ENCODE measurements at places on chromosomes 3 and 15. TPM values are rescaled to one million over a fixed set of nuclear protein-coding genes. Genes with fewer than 3 reads are reported as not detected.
A peak's percentile ranks its signal among the peaks of the same experiment; 100 is the strongest.

DNA sequence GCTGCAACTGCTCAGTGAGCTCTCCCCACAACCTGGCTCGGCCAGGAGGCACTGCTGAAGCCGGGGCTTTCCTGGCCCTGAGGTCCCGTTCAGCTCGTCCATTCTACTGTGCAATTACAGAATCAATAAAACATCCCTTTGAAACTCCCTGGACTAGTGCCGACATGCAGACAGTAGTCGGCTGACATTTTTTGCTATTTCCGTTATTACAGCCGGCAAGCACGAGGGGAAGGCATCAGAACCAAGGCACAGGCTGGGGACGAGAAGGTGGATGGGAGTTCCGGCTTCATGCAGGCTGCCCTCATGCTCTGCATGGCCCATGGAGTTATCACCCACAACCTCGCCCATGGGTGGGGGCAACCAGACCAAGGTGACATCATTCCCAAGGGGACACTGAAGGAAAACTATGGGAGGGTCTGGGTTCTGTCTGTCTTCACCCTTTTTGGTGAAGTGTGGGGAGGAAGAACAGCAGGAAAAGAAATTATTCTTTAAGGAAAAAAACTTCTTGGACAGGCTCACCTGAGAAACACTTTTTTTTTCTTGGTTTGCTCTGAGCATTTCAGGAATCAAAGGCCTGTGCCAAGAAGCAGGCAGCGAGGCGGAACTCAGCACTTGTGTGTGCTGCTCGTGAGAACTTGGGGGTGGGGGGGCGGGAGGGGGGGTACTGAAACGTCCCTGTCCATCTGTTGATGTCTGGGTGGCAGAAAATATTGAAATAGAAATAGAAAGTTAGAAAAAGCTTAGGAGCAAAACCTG, 154.5 kb downstream of the FOXP1 start:
- no peak for DNase-seq
- H3K4me1 ChIP-seq, result peaks cover 17% of the 10 kb centered on the region
- no peaks in the 10 kb centered on the region for H3K27me3 ChIP-seq
- H3K4me3 ChIP-seq, result peak overlapping the region; percentile 19

- no peaks in the 10 kb centered on the region for H3K36me3 ChIP-seq
- no peak for DNase-seq
- no peak overlapping the region for H3K27ac ChIP-seq
- H3K4me1 ChIP-seq, result no peaks in the 10 kb centered on the region
Measured at GRCh38 chr15:80890341-80891005, 99.1 kb downstream of the MESD start.

GRCh38 chr15:98683831-98684230, 35.5 kb downstream of the IGF1R start:
- H3K4me1 ChIP-seq, result peaks cover 2% of the 10 kb centered on the region
- H3K27me3 ChIP-seq, result no peaks in the 10 kb centered on the region
- DNase-seq, result no peak
- H3K27ac ChIP-seq, result no peak overlapping the region

DNA sequence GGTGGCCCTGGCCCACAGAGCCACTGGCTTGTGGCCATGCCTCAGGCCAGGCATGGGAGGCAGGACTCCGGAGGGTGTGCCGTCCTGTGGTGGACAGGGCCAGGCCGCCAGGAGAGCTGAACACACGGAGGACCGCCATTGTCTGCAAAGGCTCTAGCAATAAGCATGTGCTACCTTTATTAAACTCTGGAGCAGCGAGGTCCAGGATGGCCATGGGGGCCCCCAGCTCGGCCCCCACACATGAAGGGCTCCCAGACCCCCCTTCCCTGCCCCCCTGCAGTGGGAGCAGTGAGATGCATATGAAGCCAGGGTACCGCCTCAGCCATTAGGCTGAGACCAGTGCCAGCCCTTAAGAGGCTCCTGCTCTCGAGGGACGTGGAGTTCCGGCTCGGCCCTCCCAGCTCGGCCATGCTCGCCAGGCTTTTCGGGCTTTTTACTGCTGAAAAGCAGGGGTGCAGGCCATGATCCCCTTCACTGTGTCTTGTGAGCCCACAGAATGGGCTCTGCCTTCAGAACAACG, 2.7 kb downstream of the AMIGO3 start:
- no peak overlapping the region for H3K27ac ChIP-seq
- no peak overlapping the region for H3K4me3 ChIP-seq
- H3K27me3 ChIP-seq, result no peaks in the 10 kb centered on the region
- peaks cover 15% of the 10 kb centered on the region for H3K4me1 ChIP-seq

DNA sequence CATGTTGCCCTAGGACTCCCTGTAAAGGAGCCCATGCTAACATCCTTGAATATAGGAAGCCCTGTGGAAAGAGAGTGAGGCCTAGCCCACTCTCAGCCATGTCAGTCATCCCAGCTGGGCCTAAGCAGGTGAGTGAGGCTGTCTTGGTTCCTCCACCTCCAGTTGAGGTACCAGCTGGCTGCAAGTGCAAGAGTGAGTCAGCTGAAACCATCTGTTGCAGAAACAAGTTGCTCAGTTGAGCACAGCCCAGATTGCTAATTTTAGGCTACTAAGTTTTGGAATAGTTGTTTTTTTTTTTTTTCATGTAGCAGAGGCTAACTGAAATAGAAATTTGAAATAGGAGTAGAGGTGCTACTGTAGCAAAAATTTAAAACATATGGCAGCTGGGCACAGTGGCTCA, 43.7 kb upstream of the ADPGK start:
- H3K36me3 ChIP-seq, result no peaks in the 10 kb centered on the region
- no peak for DNase-seq
- H3K4me1 ChIP-seq, result no peaks in the 10 kb centered on the region
- no peaks in the 10 kb centered on the region for H3K27me3 ChIP-seq
- H3K4me3 ChIP-seq, result no peak overlapping the region

- H3K4me3 ChIP-seq, result no peak overlapping the region
- peak overlapping the region; percentile 89 for H3K27ac ChIP-seq
- peaks cover 24% of the 10 kb centered on the region for H3K36me3 ChIP-seq
- no peak for DNase-seq
Measured at GRCh38 chr3:45774581-45775521, 21.5 kb downstream of the SLC6A20 start.

- DNase-seq, result no peak
- H3K27ac ChIP-seq, result no peak overlapping the region
- H3K27me3 ChIP-seq, result no peaks in the 10 kb centered on the region
Measured at GRCh38 chr15:91196768-91197167, 96.7 kb downstream of the SV2B start.

DNA sequence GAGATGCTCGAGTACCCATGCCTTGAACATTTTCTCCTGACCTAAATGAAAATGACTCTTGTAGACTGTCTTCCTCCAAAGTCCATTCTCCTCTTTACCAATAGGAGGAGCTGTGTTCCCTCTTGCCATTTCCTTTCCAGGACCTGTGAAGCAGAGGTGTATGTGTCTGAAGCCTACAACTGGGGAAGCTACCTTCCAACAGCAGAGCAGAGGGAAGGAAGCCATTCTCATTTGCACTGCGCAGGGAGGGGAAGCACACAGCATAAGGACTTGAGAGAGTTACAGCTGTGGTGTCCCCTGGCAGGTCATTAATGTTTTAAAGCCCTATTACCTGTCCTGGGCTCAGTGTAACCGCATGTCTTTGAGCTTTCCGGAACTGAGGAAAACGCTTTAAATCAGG, 38.7 kb downstream of the HSPBAP1 start:
- peaks cover 8% of the 10 kb centered on the region for H3K36me3 ChIP-seq
- no peaks in the 10 kb centered on the region for H3K27me3 ChIP-seq
- H3K27ac ChIP-seq, result peak overlapping the region; percentile 85
- peaks cover 12% of the 10 kb centered on the region for H3K4me1 ChIP-seq

DNA sequence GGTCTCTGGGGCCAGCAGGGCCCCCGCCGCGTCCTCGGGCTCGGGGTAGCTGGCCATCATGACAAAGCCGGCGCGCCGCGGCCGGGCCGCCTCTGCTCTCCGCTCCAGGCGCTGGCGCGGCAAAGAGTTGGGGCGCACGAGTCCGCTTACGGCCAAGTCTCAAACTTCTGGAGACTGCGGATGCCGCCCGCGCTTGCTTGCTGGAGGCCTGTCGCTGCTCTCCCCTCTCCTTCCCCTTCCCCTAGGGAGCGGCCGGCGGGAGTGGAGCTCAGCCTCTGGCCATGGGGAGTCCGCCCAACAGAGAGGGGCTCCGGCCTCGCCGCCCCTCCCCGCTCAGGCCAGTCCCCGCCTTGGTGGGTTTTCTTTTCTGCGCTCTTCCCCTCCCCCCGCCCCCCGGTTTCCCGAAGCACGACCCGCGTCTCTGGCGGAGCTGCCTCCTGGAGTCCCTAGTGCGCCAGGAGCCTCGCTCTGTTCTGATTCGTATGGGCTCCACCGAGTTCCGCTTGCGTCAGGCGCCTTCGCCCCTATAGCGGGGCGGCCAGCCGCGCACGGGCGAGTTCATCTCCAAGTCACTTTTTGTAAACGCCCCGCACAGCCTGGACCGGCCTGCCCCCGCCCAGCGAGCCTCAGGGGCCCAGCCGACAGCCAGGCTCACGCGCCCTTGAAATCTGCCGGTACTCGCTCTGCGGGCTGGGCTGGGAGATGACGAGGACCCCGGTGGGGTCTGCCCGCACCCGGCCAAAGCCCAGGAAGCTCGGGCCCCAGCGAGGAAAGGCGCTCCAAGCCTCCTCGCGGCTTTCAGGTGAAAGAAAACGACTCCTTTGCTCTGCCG, at the start of the genes FOXL2 and FOXL2NB:
Gene FOXL2, minus strand, starts transcription at position 475 of the 832 bp plus-strand sequence. Its CDS starts 415 bp downstream, at position 60.
Gene FOXL2NB, plus strand, starts transcription at position 555 of the 832 bp plus-strand sequence. Its CDS starts 148 bp downstream, at position 703.
- H3K27me3 ChIP-seq, result peaks cover 98% of the 10 kb centered on the region
- H3K27ac ChIP-seq, result no peak within 1 kb of the TSS
- DNase-seq, result peak; percentile 33
- peaks cover 11% of the 10 kb centered on the region for H3K4me1 ChIP-seq
- no peaks in the 10 kb centered on the region for H3K36me3 ChIP-seq
- no peak within 1 kb of the TSS for H3K4me3 ChIP-seq

DNA sequence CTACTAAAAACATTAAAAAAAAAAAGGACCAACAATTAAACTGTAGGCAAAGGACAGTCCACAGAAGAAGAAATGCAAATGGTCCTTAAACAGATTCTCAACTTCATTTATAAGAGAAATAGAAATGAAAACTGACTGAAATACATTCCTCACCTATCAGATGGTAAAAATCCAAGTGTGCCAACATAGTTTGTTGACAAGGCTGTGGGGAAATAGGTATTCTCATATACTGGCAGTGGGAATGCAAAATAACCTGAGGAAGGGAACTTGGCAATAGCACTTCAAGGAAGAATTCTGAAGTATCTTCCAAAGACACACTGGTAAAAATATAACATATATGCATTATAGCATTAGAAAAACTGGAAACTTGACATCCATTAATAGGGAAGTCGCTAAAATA, 53.8 kb downstream of the SLC24A1 start:
- no peaks in the 10 kb centered on the region for H3K4me1 ChIP-seq
- no peak for DNase-seq
- peaks cover 12% of the 10 kb centered on the region for H3K36me3 ChIP-seq
- no peaks in the 10 kb centered on the region for H3K27me3 ChIP-seq

DNA sequence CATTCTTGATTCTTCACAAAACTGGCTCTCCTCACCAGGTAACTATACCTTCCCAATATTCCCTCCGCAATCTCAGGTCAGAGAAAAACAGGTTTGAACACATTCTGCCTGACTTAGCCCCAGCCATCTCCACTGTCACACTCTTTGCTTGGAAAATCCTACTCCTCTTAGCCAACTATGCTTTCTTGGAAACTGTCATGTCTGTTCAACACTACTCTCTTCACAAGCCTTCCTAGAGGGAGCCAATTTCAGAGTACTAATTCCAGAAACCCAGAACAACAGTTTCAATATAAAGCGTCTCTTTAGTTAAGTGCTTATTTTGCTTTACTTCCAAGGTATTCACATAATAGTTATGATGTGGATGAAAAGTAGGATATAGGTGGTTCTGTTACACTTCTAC, 21.7 kb downstream of the MTMR10 start:
- H3K4me3 ChIP-seq, result no peak overlapping the region
- no peaks in the 10 kb centered on the region for H3K27me3 ChIP-seq
- no peak for DNase-seq
- H3K4me1 ChIP-seq, result no peaks in the 10 kb centered on the region
- H3K27ac ChIP-seq, result no peak overlapping the region

GRCh38 chr3:72791161-72791560, 57.1 kb downstream of the SHQ1 start:
- peaks cover 2% of the 10 kb centered on the region for H3K36me3 ChIP-seq
- no peak overlapping the region for H3K4me3 ChIP-seq
- peaks cover 8% of the 10 kb centered on the region for H3K4me1 ChIP-seq
- no peak for DNase-seq

DNA sequence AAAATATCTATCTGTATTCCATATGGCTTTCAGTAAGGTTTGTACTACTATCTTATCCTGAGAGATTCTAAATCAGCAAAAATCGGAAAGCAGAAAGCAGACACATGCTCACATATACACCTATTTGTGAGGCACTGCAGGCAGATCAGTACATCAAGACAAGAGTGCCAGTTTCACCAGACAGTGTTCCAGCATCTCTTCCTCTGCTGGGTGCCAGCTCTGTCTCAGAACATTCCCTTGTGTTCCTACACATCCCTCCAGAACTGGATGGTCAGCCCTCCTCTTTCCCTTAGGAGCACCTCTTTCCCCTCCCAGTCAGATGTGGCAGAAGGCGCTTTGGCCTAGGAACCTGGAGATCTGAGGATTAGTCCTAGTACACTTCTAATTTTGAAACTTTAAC, 121.3 kb upstream of the IL12A start:
- H3K27ac ChIP-seq, result no peak overlapping the region
- H3K4me3 ChIP-seq, result no peak overlapping the region
- H3K36me3 ChIP-seq, result no peaks in the 10 kb centered on the region
- no peak for DNase-seq

DNA sequence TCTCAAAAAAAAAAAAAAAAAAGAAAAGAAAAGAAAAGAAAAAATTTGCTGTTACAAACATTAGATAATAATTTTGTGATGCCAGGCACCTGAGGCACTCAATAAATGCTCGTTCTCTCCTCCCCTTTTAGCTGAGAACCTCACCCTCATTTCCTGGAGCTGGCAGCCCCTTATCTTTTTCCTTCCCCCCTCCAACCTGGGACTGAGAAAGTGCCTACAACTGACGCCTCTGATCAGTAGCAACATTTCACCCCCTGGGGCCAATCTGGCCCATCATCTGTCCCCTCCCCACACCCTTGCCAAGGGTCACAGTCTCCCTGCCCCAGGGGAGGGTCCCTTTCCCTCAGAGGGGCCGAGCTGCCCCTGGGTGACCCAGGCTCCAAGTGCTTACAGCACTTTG, 12.6 kb upstream of the RNU6-1 start:
- DNase-seq, result no peak
- H3K4me3 ChIP-seq, result no peak overlapping the region
- no peaks in the 10 kb centered on the region for H3K36me3 ChIP-seq
- peaks cover 6% of the 10 kb centered on the region for H3K4me1 ChIP-seq

SAMMSON gene
- polyA plus RNA-seq, result 0.09 TPM

LIPC gene
- polyA plus RNA-seq, result 0.25 TPM

FAM98B gene
- 31.3 TPM for polyA plus RNA-seq

EPHA3 gene
- 3.0 TPM for polyA plus RNA-seq

TUBGCP5 gene
- 19.5 TPM for polyA plus RNA-seq

GATM gene
- 149 TPM for polyA plus RNA-seq

WWTR1 gene
- polyA plus RNA-seq, result 29.2 TPM

ENTPD3 gene
- polyA plus RNA-seq, result 4.3 TPM

CFAP92 gene
- 0.78 TPM for polyA plus RNA-seq

All from large intestine (tissue), 12 donors.